ENCODE measurements at places on chromosomes 12 and 14.

GRCh38 chr12:27614866-27615265, 81.4 kb upstream of the REP15 start:
- DNase-seq: no peak

- no peak for DNase-seq
These were observed 99.9 kb downstream of the SYT1 start for GRCh38 chr12:78964521-78964920.

- no peak for DNase-seq
These were observed 4.1 kb upstream of the PAX9 start for GRCh38 chr14:36657399-36658122.

DNA sequence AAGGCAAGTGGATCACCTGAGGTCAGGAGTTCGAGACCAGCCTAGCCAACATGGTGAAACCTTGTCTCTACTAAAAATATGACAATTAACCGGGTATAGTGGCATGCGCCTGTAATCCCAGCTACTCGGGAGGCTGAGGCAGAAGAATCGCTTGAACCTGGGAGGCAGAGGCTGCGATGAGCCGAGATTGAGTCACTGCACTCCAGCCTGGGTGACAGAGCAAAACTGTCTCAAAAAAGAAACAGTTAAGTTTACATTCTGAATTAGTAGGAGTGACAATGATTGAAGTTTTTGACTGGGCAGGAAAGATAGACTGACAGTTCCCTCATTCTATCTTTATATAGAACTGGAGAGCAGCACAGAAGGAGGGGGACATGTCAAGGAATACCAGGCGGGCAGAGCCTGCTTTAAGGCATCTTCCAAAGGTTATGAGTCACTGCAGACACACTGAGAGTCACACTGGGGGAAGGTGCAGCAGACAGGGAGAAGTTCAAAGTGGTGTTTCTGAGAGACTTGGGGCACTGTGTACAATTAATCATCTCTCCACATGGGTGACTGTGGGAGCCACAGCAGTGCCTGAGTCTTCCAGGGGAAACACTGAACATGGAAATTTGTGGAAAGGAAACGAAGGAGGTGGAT, 42.8 kb upstream of the RNASE3 start:
- no peak for DNase-seq

GRCh38 chr12:130839770-130840404, 837 bp upstream of the STX2 start:
- no peak for DNase-seq

DNA sequence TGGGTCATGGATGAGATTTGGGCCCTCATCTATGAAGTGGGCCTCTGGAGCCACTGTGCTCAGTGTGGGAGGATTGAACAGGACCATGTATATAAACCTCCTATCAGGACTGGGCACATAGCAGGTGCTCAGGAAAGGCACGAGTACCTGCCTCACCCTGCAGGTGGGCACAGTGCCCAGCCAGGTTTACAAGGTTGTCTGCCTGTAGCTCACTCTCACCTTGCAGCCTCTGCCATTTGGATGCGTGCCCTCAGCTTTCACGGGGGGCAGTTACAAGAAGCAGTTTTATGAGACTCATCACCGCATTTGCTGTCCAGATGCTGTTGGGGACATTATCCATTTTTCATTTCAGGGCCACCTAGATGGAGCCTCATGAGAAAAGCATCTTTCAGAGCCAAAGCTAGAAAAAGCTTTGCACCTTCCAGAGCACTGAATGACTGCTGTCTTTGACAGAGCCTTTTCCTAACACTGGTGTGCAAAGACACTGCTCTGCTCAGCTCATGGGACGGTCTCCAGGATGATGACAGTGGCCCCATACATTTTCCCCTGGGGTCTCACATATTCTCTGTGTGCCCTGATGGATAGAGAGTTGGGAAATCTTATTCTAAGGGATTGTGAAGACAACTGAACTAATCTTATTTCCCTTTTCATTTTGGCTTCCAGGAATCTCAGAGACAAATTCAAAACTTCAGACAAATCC, 327.5 kb upstream of the RTL1 start:
- DNase-seq: no peak

DNA sequence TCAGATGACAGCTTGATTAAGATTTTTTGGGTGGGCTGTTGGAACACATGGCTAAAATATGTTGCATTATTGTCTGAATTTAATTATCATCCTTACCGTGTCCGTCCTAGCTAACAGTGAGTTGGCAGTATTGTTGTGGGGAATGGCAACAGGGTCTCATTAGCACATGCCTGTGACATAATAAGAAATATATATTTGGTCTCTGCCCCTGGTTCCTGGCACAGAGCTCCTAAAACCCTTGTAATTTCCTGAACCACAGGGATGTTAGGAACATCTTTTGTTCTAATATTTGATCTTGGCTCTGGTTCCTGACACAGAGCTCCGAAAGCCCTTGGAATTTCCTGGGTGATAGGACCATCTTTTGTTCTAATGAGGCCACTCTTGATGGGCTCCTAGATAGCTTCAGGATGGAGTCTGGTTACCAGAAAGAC, 76.0 kb downstream of the SYNE2 start:
- DNase-seq: no peak

DNA sequence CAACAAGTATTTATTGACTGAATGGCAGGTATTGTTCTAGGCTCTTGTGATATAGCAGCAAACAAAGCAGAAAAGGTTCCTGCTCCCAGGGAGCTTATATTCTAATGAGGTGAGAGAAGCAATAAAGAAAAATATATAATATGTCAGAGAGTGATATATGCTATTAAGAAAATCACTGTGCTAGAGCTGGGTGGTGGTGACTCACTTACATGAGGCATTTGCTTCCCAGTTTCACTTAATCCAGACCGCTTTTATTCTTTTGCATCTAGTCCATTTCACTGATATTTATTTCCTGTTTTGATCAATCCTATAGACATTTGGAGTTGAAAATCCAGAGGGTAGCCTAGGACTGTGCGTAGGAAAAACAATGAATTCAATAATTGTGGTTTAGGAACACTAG, 17.5 kb downstream of the TRHDE start:
- DNase-seq: no peak

DNA sequence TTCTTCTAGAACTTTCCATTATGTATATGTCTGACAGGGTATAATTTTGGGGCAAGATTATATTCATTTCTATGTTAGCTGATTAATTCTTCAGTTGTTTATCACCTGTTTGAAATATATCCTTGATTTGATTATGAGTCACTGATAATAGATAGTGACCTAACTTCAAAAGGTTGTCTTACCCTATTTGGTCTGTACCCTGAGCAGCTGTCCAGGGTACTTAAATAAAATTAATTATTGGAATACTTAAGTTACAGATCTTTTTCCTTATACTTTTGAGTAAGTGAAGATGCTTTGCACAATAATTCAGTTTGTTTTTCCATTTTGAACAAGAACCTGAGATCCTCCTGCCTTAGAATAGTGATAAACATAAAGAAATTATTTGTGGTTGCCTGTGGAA, 13.2 kb upstream of the NPAS3 start:
- no peak for DNase-seq

DNA sequence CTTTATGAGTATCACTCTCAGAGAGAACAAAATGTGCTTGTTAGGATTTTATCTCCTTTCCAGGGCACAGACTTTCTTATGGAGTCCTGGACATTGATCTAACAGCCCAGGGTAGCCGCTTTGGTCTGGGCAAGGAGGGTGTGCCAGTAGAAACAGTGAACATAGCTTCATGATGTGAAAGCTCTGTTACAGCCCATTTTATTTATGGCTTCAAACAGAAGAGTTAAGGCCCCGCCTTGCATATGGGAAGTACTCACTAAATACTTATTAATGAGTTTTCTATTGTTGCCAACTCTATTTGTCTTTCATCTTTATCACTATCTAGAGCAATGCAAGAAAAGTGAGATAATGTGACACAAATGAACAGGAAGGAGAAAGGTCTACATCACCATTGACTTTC, 200.5 kb downstream of the NTF3 start:
- no peak for DNase-seq

Measured in naive thymus-derived CD8-positive, alpha-beta T cell (primary cell).